ENCODE measurements at places on chromosomes 4 and X. TPM values are rescaled to one million over a fixed set of nuclear protein-coding genes. Genes with fewer than 3 reads are reported as not detected.

The MAGEA2B gene
- polyA plus RNA-seq: not detected

GRCh38 chr4:48147621-48148020 lies 13.6 kb upstream of the TXK start:
- DNase-seq: no peak

DNA sequence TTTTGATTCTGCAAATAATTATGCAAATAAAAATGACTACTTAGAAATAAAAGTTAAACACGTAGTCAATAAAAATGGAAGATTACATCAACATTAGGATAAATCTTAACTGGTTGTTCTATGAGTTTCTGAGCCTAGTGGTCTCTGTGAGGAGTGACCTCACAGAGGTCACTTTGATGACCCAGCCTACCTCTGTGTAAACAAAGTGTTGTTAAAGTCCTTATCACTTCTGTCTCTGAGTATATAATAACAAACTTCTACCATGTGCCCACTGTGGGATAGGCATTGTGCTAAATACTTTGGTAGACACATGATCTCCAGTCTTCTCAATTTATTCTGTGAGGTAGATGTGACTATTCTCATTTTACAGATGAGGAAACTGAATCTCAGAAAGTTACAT lies 85.4 kb downstream of the PDE5A start:
- no peak for DNase-seq

- DNase-seq: no peak
Observed at GRCh38 chrX:150035531-150035930, 97.2 kb upstream of the EOLA2 start.

DNA sequence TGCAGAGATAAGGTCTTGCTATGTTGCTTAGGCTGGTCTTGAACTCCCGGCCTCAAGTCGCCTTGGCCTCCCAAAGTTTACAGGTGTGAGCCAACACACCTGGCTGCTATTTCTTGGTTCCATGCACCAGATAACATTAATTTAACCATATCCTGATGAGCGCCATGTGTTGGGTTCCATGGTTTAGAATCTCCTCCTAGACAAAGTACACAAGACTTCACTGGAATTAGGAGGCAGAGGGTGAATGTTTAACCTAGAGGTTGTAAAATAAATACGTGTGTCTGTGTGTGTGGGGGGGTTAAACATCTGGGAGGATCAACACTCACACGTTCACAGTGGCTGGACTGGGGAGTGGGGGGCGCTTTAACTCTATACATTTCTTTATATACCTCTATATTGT lies 32.4 kb upstream of the SORCS2 start:
- no peak for DNase-seq
